Stomach (tissue), 19 donors: ENCODE measurements at places on chromosomes 16 and 17.
A peak's percentile ranks its signal among the peaks of the same experiment; 100 is the strongest.

DNA sequence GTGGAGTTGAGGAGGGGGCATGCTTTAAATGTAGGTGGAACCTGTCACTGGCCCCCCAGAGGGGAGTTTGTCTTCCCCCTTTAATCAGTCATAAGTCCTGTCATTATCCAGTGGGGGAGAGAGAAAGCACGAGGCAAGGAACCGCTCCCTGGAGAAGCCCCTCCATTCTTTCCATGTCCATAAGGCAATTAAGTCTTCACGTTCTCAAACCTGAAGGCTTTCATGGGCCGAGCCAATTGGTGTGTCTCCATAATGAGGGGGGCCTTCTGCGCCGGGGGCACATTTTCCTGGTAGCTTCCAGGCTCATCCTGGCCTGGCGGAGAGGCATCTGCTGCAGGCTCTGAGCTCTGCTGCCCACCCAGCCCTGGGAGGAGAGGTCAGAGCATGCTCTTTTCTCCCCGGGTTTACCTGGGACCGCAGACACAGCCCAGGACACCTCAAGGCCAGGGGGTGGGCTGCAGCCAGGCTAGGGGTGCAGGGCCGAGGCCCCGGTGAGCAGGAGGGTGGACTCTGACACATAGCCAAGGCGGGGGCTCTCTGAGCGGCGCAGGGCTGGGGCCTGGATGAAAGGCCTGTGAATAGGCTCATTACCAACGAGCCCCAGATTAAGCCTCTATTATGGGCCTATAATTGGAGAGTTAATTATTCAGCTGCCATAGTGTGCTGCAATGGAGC, 42.5 kb downstream of the C16orf78 start:
- no peak for DNase-seq
- no peak overlapping the region for H3K27ac ChIP-seq
- no peak overlapping the region for H3K4me3 ChIP-seq
- H3K36me3 ChIP-seq = no peaks in the 10 kb centered on the region
- peaks cover 37% of the 10 kb centered on the region for H3K27me3 ChIP-seq

GRCh38 chr16:57127037-57127763, 34.8 kb downstream of the CPNE2 start:
- peaks cover 25% of the 10 kb centered on the region for H3K36me3 ChIP-seq
- no peak overlapping the region for H3K4me3 ChIP-seq
- no peak for DNase-seq
- H3K27me3 ChIP-seq = no peaks in the 10 kb centered on the region
- H3K4me1 ChIP-seq = no peaks in the 10 kb centered on the region

DNA sequence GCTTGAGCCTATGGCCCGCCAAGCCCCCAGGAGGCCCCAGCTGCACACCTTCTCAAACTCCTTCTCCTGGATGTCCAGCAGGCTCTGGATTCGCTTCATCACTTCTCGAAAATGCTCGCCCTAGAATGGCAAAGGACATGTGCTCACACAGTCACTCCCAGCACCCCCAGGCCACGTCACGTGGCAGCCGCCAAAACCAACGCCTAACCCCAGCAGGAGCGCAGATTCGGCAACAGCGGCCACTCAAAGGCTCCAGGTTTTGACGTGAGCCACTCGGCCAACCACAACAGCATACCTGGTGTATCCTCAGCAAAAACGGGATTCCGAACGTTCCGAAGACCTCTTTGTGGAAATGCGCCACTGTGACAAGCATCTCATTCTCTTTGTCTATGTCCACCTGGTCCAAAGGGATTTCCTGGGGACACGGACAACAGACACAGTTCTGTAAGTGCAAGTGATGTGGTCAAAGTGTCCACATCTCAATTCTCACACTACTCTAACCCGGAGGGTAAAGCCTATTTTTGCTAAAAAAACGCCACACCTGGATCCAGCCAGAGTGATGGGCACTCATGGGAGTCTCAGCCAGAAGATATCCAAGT, 12.7 kb downstream of the LITAFD start:
- H3K4me1 ChIP-seq = no peaks in the 10 kb centered on the region
- H3K27ac ChIP-seq = no peak overlapping the region
- H3K27me3 ChIP-seq = no peaks in the 10 kb centered on the region
- H3K4me3 ChIP-seq = no peak overlapping the region

GRCh38 chr16:86086471-86086870, 187.5 kb downstream of the IRF8 start:
- no peak for DNase-seq
- no peak overlapping the region for H3K4me3 ChIP-seq
- no peaks in the 10 kb centered on the region for H3K36me3 ChIP-seq
- no peaks in the 10 kb centered on the region for H3K4me1 ChIP-seq
- H3K27ac ChIP-seq = no peak overlapping the region

- DNase-seq = no peak
- H3K27me3 ChIP-seq = no peaks in the 10 kb centered on the region
- H3K4me1 ChIP-seq = peaks cover 100% of the 10 kb centered on the region
- H3K4me3 ChIP-seq = no peak overlapping the region
Measured at GRCh38 chr17:77425791-77426641, 285.2 kb downstream of the SEC14L1 start.

GRCh38 chr16:48256579-48257177, 9.3 kb upstream of the ABCC11 start:
- no peak overlapping the region for H3K27ac ChIP-seq
- H3K27me3 ChIP-seq = no peaks in the 10 kb centered on the region
- peaks cover 7% of the 10 kb centered on the region for H3K4me1 ChIP-seq
- no peaks in the 10 kb centered on the region for H3K36me3 ChIP-seq

DNA sequence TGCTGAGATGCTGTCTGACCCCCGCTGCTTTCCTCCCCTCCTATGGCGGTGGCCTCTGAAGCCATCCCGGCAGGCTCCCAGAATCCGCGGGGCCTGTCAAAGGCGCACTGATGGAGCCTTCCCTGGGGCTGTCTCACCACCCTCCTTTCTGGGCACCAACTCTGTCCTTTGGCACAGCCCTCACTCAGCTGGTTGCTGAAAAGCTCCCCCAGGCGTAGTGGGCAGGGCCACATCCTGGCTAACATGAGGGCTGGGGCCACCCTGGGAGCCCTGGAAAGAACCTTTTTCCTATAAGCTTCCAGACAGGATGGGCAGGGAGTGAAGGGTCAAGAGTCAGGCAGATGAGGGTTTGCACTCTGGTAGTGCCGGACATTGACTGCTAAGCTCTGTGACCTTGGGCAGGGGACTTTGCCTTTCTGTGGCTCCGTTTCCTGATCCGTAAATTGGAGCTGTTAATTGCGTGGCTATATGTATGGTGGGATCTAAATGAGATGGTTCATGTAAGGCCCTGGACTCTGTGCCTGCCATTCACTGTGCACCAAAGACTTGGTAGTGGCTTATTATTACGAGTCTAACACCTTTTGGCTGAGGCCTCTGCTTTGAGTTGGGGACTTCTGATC, 27.6 kb upstream of the LASP1NB start:
- no peak for DNase-seq
- H3K4me3 ChIP-seq = no peak overlapping the region
- no peaks in the 10 kb centered on the region for H3K27me3 ChIP-seq

GRCh38 chr17:42682722-42683403, 532 bp downstream of the CNTNAP1 start:
- H3K4me1 ChIP-seq = peaks cover 47% of the 10 kb centered on the region
- peak overlapping the region; percentile 78 for H3K27ac ChIP-seq
- peak; percentile 41 for DNase-seq
- peaks cover 26% of the 10 kb centered on the region for H3K27me3 ChIP-seq
- H3K4me3 ChIP-seq = peak overlapping the region; percentile 43
- H3K36me3 ChIP-seq = peaks cover 24% of the 10 kb centered on the region

GRCh38 chr17:77681861-77682260, 276.6 kb upstream of the TNRC6C start:
- DNase-seq = peak; percentile 27
- H3K4me3 ChIP-seq = no peak overlapping the region
- H3K4me1 ChIP-seq = peaks cover 11% of the 10 kb centered on the region
- H3K27me3 ChIP-seq = peaks cover 6% of the 10 kb centered on the region
- no peak overlapping the region for H3K27ac ChIP-seq

GRCh38 chr17:33390479-33391176, 97.5 kb upstream of the ASIC2 start:
- H3K27me3 ChIP-seq = no peaks in the 10 kb centered on the region
- H3K27ac ChIP-seq = no peak overlapping the region
- no peak for DNase-seq
- H3K4me3 ChIP-seq = no peak overlapping the region
- no peaks in the 10 kb centered on the region for H3K36me3 ChIP-seq
- no peaks in the 10 kb centered on the region for H3K4me1 ChIP-seq

GRCh38 chr16:35011-35677, 18.3 kb downstream of the POLR3K start:
- H3K4me1 ChIP-seq = peaks cover 15% of the 10 kb centered on the region
- no peak overlapping the region for H3K27ac ChIP-seq
- no peak for DNase-seq
- H3K27me3 ChIP-seq = no peaks in the 10 kb centered on the region

- H3K36me3 ChIP-seq = no peaks in the 10 kb centered on the region
- H3K27ac ChIP-seq = no peak overlapping the region
- no peak overlapping the region for H3K4me3 ChIP-seq
- H3K4me1 ChIP-seq = no peaks in the 10 kb centered on the region
- DNase-seq = no peak
- peaks cover 26% of the 10 kb centered on the region for H3K27me3 ChIP-seq
Measured at GRCh38 chr16:9657641-9658040, 524.6 kb downstream of the GRIN2A start.

DNA sequence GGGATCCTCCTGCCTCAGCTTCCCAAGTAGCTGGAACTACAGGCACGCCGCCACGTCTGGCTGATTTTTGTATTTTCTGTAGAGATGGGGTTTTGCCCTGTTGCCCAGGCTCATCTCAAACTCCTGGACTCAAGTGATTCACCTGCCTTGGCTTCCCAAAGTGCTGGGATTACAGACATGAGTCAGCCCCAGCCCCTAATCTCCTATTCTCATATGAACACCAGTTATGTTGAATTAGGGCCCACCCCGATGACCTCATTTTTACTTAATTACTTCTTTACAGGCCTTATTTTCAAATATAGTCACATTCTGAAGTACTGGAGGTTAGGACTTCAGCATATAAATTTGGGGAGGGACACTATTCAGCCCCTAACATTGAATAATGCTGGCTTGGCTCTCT, 49.2 kb downstream of the ZNRF1 start:
- H3K4me1 ChIP-seq = peaks cover 10% of the 10 kb centered on the region
- H3K4me3 ChIP-seq = no peak overlapping the region
- H3K27ac ChIP-seq = no peak overlapping the region
- no peaks in the 10 kb centered on the region for H3K27me3 ChIP-seq
- no peaks in the 10 kb centered on the region for H3K36me3 ChIP-seq

GRCh38 chr17:48767263-48767774, 38.8 kb upstream of the HOXB13 start:
- no peaks in the 10 kb centered on the region for H3K4me1 ChIP-seq
- no peak overlapping the region for H3K4me3 ChIP-seq
- no peaks in the 10 kb centered on the region for H3K27me3 ChIP-seq
- H3K36me3 ChIP-seq = no peaks in the 10 kb centered on the region

DNA sequence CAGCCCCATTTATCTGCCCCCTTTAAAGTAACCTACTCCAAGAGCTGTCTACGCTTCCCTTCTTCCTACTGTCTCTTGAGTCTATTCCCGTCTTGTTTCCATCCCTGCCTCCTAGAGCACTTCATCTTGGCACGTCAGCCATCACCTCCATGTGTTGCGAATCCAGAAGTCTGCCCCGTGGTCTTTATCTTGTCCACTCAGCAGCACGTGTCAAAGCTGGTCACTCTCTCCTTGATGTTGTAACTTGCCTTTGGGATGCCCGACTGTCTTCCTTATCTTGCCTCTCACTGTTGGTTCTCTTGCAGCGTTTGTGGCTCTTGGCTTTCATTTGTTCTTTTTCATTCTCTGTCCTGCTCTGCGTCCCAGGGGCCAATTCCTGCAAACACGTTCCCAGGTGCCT, 99.4 kb downstream of the PLCG2 start:
- no peak for DNase-seq
- no peak overlapping the region for H3K27ac ChIP-seq
- H3K4me3 ChIP-seq = no peak overlapping the region
- peaks cover 6% of the 10 kb centered on the region for H3K4me1 ChIP-seq
- H3K27me3 ChIP-seq = no peaks in the 10 kb centered on the region
- peaks cover 5% of the 10 kb centered on the region for H3K36me3 ChIP-seq

- H3K4me1 ChIP-seq = no peaks in the 10 kb centered on the region
- H3K27ac ChIP-seq = no peak overlapping the region
- no peaks in the 10 kb centered on the region for H3K27me3 ChIP-seq
- H3K36me3 ChIP-seq = peaks cover 61% of the 10 kb centered on the region
Measured at GRCh38 chr16:71687861-71688260, 36.6 kb downstream of the PHLPP2 start.

GRCh38 chr17:57365420-57365819, 109.1 kb downstream of the MSI2 start:
- H3K36me3 ChIP-seq = no peaks in the 10 kb centered on the region
- H3K27me3 ChIP-seq = no peaks in the 10 kb centered on the region
- H3K4me1 ChIP-seq = peaks cover 34% of the 10 kb centered on the region

DNA sequence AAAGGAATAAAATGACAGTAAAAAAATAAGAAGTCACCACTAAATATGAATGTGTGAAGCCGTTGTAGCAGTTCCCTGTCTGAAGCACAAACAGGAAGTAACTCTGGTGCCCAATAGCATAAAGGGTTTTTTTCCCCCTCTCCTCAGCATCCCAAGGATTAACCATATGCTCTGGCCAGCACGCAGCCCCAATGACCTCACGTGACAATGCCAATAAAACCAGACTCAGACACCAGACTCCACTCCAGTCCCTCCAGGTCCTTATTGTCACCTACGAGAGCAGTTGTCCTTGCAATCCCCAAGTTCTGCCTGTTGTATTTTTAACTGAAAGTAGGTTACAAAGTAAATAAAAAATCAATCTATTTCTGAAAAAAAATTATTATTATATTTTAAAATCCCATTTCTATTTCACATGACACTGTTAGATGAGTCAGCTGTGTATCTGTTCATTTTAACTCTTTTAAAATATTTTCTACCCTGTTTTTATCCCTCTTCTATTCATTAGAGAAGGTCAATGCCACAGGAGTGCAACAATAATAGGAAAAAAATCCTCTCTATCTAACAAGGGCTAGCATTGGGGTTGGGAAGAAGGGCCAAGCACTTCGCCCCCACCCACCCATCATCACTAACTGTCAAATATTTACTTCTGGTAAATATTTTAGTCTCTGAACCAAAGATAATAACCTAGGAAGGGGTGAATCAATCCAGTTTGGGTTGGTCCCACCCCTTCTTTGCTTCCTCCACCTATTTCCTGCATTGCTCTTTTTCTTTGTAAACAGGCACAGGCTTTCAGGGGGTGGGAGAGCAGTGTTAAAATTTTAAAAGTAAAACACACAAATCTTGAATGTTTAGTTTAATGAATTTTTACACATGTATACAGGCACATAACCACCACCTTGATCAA, 6.6 kb downstream of the PRAC1 start:
- peaks cover 32% of the 10 kb centered on the region for H3K27me3 ChIP-seq
- DNase-seq = no peak
- no peak overlapping the region for H3K27ac ChIP-seq
- H3K36me3 ChIP-seq = no peaks in the 10 kb centered on the region

- H3K27ac ChIP-seq = peak overlapping the region; percentile 95
- H3K4me1 ChIP-seq = peaks cover 54% of the 10 kb centered on the region
- peaks cover 49% of the 10 kb centered on the region for H3K36me3 ChIP-seq
- no peak overlapping the region for H3K4me3 ChIP-seq
- DNase-seq = peak; percentile 72
Measured at GRCh38 chr16:70679671-70680494, 6.0 kb downstream of the MTSS2 start.
